ENCODE measurements at places on chromosomes 13 and 19.

DNA sequence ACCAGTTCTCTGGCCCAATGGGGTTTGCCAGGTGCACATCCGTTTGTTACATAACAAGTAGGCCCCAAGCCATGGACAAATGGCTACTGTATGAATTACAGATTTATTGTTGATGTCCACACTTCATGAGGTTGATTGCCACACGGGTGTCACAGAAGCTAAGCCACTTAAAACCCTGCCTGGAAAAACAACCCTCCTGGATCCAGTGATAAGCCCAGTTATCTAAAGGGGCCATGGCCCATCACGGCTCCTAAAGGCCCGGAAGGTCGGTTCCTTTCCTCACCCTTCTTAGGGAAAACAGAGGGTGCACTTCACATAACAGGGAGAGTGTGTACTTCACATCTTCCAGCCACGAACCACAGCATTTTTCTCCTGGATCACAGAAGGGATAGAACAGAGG, 4.1 kb downstream of the TMEM272 start:
- DNase-seq, result no peak

- DNase-seq, result no peak
Observed at GRCh38 chr19:51789061-51789795, 5.7 kb upstream of the FPR3 start.

DNA sequence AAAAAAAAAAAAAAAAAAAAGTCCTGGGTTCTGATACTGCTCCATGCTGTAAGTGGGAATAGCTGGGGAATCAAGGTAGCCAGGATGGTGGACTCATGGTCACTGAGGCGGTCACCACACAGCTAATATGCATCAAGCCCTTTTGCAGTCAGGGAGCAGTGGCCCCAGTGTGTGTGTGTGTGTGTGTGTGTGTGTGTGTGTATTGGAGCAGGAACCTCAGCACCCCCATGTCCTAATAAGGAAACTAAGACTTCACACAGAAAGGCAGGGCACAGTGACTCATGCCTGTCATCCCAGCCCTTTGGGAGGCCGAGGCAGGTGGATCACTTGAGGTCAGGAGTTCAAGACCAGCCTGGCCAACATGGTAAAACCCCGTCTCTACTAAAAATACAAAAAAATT, 12.0 kb downstream of the B3GNT3 start:
- DNase-seq, result no peak

GRCh38 chr13:49351871-49352270, 92.0 kb downstream of the CAB39L start:
- no peak for DNase-seq

GRCh38 chr13:113485545-113485944, 5.0 kb downstream of the DCUN1D2 start:
- no peak for DNase-seq

Measured in GOT3 (cell line).